ENCODE measurements at places on chromosomes 11 and 22. TPM values are rescaled to one million over a fixed set of nuclear protein-coding genes. Genes with fewer than 3 reads are reported as not detected.

Gene ALX4
- 2.7 TPM for total RNA-seq

Gene TMPRSS5
- 0.13 TPM for total RNA-seq

Gene OR6A2
- not detected for total RNA-seq

Gene OR52E8
- not detected for total RNA-seq

Gene ARHGAP42
- total RNA-seq = 4.3 TPM

Gene PLAAT2
- 0.46 TPM for total RNA-seq

Gene RFPL1
- total RNA-seq = not detected

Gene XKR3
- total RNA-seq = not detected

Gene CHKB
- 24.1 TPM for total RNA-seq

Gene ANO3
- total RNA-seq = not detected

Gene RIBC2
- total RNA-seq = 2.1 TPM

Gene SPTY2D1
- 17.6 TPM for total RNA-seq

Measured in A549 treated with Mapracorat at 1 μM for 4 hours (cell line).